ENCODE measurements at places on chromosomes 11 and 22.
A peak's percentile ranks its signal among the peaks of the same experiment; 100 is the strongest.

DNA sequence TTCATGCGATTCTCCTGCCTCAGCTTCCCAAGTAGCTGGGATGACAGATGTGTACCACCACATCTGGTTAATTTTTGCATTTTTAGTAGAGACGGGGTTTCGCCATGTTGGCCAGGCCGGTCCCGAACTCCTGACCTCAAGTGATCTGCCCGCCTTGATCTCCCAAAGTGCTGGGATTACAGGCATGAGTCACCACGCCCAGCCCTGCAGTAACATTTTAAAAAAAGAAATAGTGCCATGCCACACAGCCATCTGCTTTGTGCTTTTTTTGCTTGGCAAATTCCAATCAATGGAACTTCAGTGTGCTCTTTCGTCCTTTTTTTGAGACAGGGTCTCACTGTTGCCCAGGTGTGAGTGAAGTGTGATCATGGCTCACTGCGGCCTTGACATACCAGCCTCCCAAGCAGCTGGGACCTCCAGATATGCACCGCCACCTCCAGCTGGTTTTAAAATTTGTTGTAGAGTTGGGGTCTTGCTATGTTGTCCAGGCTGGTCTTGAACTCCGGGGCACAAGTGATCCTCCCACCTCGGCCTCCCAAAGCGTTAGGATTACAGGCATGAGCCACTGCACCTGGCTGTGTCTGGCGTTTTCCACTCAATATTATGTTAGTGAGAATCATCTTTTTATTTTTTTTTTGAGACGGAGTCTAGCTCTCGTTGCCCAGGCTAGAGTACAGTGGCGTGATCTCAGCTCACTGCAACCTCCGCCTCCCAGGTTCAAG is 1.8 kb upstream of the CHADL start:
- no peak for DNase-seq

GRCh38 chr11:119617340-119617713 is 111.7 kb downstream of the NECTIN1 start:
- no peak for DNase-seq

- DNase-seq, result no peak
Observed at GRCh38 chr11:12223771-12224536, 113.6 kb downstream of the MICAL2 start.

GRCh38 chr11:34209809-34210208 is 104.4 kb downstream of the NAT10 start:
- no peak for DNase-seq

DNA sequence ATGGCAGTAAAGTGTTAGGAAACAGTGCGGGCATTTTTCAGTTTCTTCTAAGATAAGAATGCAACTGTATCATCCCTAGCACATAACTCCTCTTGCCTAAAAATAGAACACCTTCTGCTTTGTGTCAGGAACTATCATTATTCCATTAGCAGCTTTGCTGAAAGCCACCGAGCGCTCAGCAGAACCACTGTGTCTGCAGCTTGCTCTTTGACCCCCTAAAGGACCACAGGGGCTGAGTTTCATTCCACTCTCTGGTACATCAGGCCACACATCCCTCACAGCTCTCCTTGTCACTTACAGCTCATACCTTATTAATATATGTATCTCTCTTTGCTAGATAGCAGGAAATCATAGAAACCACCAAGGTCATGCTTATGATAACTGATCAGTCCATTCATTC is 360.2 kb downstream of the KCNA4 start:
- DNase-seq, result no peak

DNA sequence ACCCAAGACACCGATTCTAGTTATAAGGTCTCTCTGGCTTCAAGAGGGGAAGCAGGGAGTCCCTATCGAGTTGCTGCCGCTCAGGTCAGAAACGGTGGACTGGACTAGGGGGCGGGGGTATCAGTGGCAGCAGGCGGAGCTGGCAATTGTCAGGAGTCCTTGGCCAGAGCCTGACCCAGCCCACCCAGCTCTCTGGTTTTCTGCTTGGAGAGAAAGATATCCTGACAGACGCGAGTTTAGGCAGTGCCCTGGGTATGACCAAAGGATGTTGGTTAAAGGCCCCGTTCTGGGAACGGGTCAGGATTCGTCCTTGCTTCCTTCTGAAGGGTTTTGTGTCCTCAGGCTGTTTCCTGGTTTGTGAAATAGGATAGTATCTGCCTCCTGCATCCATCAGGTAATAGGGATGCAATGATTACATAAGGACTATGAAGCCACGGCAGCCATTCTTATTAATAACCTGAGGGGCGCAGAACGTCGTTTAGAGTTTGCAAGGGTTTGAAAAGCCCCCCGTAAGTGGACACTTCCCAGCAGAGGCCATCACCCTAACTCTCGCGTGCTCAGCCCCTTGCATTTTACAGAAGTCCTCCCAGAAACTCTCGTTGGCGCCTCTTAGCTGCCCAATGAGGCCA is 700 bp upstream of the DEPDC5 start:
- DNase-seq, result no peak

GRCh38 chr22:28951969-28952521 is 68.7 kb downstream of the ZNRF3 start:
- no peak for DNase-seq

DNA sequence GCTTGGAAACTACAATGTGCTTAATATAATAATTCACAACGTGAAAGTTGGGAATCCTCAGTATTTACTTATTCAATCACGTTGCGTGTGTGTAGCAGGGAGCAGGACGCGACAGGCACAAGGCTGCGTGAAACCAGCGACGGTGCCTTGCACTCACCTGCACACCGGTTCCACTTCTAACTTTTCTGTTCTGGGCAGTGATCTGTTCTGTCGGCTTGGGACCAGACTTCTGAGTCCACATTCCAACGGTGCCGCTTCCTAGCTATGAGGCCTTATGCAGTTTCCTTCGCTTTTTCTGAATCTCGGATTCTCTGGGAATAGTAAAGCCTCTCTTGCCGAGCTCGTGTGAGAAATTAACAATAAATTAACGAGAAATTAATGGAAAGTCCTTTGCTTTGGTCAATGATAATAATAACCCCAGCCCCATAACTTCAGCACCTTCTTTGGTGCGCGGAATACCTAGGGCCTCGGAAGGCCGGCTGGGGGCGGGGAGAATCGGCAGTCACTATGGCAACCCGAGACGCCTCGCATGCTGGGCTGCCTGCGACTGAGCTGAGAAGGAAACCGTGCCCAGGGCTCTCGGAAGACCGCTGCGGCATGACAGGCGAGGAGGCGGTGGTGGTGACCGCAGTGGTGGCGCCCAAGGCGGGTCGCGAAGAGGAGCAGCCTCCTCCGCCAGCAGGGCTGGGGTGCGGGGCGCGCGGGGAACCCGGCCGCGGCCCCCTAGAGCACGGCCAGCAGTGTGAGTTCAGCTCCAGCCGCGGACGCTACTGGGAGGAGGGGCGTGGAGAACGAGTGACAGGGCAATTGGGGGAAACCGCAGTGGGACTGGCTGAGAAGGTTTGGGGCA is at the start of gene C11orf97:
Gene C11orf97 (plus strand): TSS at position 530 of the 850 bp plus-strand sequence. CDS start 68 bp downstream, at position 598.
- DNase-seq, result peak; percentile 57

GRCh38 chr22:47048123-47049077 is 285.9 kb downstream of the TBC1D22A start:
- DNase-seq, result no peak

DNA sequence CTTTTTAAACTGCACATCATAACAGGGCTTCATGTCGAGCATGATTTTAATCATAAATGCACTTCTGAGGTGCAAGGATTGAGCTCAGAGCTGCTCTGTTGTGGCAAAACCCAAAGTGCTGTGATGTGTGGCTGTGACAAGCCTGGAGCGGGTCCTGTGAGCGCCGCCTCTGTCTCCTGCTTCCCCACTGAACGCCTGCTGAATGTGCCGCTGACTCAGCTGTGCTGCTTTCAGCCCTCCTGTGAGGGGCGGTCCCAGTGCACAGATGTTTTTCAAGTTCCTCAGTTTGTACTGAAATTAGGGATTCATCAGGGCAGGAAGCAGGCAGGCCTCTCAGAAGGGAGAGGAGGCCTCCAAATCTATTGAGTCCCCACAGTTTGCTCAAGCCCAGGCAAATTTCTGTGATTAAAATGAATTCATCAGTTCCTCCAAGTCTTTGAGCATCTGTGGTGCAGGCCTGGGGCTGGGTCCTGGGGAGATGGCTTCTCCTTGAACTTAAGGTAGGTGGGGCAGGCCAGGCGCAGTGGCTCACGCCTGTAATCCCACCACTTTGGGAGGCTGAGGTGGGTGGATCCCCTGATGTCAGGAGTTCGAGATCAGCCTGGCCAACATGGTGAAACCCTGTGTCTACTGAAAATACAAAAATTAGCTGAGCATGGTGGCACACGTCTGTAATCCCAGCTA is 3.0 kb upstream of the GTSE1 start:
- no peak for DNase-seq

DNA sequence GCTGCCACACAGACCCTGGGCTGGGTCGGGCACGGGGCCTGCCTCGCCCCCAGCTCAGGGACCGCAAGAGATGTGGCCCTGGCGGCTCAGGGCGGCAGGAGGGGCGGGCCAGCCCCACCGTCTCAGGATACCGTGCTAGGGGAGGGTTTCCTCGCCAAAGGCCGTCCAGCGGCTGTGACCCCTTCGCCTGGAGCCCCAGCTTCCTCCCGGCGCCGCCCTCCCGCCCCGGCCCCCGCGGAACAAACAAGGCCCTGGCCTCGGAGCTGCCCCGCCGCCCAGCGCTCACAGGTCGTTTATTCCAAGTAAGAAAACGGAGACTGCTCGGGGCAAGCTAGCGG is 543 bp upstream of the AP2A2 start:
- DNase-seq, result no peak

GRCh38 chr11:115884800-115885534 is 380.8 kb upstream of the CADM1 start:
- no peak for DNase-seq

DNA sequence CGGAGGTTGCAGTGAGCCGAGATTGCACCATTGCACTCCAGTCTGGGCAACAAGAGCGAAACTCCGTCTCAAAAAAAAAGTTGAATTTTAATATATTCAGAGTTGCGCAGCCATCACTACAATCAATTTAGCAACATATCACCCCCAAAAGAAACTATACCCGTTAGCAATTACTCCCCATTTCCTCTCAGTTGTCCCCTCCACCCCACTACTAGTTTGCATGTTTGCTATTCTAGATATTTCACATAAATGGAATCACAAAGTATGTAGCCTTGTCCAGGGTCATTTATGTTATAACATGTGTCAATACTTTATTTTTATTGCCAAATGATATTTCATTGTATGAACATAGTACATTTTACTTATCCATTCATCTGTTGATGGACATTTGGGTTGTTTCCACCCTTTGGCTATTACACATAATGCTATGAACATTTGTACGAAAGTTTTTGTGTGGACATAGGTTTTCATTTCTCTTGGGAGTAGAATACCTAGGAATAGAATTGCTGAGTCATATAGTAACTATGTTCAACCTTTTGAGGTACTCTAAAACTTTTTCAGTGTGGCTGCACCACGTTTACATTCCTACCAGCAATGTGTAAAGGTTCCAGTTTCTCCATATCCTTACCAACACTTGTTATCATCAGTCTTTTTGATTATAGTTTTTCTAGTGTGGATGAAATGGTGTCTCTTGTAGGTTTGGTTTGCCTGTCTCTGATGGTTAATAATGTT is 2.2 kb downstream of the ZNF143 start:
- no peak for DNase-seq

DNA sequence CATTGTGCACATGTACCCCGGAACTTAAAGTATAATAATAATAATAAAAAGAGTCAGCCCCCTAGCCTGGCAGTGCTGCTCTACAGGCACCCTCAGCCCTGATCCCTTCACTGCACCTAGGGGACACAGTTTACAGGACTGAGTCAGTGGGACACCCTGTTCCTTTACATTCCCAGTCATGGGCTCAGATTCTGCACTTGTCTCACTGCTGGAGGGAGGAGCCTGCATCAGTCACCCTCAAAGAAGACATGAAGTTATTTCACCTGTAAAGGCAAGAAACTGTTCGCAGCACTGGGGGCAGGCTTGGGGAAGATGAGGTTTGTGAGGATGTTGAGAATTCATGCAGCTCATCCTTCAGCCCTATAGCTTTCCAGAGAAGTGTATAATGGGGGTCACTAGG is 50.7 kb upstream of the VPREB1 start:
- no peak for DNase-seq

GRCh38 chr11:107252429-107253161 is 205.0 kb downstream of the CWF19L2 start:
- DNase-seq, result no peak

DNA sequence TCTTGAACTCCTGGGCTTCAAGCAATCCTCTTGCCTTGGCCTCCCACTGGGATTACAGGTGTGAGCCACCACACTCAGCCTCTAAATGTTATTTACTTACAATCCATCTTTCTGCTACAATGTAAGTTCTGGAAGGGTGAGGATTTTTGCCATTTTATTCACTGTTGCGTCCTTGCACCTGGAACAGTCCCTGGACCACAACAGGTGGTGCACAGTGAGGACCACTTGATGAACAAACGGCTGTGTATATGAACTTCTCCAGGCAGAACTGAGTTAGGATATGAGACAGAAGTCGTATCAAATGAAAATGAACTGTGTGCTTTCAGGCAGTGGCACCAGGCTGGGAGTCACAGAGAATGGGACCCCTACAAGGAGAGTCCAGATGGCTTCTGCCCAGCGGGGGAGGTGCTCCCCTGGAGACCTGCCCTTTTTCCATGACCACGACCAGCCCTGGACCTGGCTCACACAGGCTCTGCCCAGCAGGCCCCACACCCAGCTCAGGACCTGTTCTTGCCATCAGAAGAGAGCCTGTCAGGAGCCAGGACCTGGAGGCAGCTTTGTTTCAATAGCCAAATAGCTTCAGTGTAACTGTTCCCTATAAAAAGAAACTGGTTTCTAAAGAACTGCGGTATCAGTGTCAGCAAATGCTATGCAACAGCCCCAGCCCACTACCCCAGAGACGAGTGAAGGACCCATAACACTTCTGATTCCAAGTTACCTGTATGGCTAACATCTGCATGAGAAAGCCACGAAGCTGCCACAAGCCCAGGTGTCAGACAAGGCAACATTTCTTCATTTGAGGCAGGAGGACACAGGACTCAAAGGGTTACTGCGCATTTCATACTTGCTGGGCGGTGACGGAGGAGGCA is 104.9 kb downstream of the MICAL3 start:
- DNase-seq, result no peak

DNA sequence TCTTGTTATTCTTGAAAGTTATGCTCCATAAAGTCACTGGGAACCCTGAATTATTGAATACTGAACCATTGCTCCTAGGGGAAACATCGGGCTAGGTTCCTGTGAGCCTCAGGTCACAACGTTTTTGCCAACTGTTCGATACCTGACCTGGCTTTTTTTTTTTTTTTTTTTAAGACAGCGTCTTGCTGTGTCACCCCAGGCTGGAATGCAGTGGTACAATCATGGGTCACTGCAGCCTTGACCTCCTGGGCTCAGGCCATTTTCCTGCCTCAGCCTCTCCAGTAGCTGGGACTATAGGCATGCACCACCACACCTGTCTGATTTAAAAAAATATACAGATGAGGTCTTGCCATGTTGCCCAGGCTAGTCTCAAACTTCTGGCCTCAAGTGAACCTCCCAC is 22.5 kb downstream of the LRP5 start:
- no peak for DNase-seq

DNA sequence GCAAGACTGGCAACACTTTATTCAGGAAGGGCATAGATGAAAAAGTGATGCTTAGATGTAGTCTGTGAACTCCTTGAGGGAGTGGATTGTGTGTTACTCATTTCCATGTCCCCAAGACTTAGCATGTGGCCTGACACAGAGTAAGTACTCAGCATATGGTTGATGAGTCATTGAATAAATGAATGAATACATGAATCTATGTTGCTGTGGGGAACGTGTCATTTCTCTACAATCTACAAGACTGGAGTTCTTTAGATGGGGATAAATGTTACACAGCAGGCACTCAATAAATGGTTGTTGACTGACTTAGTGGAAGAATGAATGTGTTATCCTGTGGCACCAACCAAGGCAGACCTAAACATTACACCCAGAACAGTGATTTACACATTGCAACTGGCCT is 17.9 kb downstream of the BPIFC start:
- DNase-seq, result no peak

All from activated T-cell treated with anti-CD3 and anti-CD28 coated beads, Interleukin-2, amount 50 U/mL, for 4 hours (primary cell).